Right renal pelvis (tissue), 4 donors: ENCODE measurements at places on chromosomes 4 and X. TPM values are rescaled to one million over a fixed set of nuclear protein-coding genes. Genes with fewer than 3 reads are reported as not detected.

The EFHC2 gene
- polyA plus RNA-seq, result 8.6 TPM

The SNX25 gene
- 25.8 TPM for polyA plus RNA-seq

The KDR gene
- polyA plus RNA-seq, result 77.1 TPM

DNA sequence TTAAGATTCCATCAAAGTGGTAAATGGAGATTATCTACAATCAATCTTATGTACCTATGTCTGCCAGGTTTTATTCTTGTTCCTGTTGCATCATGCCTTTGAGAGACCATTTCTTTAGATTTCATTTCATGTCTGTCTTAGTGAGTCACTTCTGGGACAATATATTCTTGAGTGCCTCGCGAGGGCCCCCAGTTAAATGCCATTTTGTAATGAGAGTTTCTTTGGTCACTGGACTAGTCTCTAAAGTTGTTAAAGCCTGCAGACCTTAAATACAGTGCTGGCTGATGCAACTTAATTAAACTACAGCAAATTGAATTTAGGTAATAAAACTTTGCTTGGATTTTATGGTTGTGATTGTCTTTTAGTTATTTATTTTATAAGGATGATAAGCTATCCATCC lies 87.2 kb upstream of the PITX2 start:
- DNase-seq, result no peak

- DNase-seq, result no peak
These were observed 88.3 kb downstream of the CLCN4 start for GRCh38 chrX:10244915-10245622.

- DNase-seq, result no peak
These were observed 68.6 kb downstream of the MTMR1 start for GRCh38 chrX:150761819-150762216.

- no peak for DNase-seq
These were observed 353.4 kb upstream of the TACR3 start for GRCh38 chr4:104073229-104073628.

The CTAG1B gene
- not detected for polyA plus RNA-seq
